ENCODE measurements at places on chromosomes 3 and 15.

DNA sequence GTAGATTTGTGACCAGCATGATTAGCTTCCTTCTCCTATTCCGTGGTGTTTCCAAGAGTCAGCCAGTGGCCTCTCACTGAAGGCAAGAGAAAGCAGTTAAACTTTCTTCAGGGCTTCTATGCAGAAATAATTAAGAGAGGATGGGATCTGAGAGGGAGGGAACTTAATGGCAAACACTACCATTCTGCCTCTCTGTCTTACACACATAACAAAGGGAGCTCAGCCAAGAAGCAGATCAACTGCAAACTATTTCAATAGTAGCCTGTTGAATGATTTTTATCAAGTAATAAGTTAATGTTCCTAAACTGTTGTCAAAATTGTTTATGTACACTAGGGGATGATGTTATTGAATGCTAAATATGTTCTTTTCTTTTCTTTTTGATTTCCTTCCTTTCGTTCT lies 11.8 kb downstream of the OXSR1 start:
- no peak for DNase-seq

- no peak for DNase-seq
These were observed 58.5 kb upstream of the UTS2B start for GRCh38 chr3:191388823-191389222.

- no peak for DNase-seq
These were observed 123.9 kb downstream of the IL20RB start for GRCh38 chr3:137081711-137082110.

GRCh38 chr3:16288664-16289063 lies 23.7 kb downstream of the OXNAD1 start:
- DNase-seq, result no peak

GRCh38 chr3:46338840-46339239 lies 15.1 kb upstream of the CCR2 start:
- DNase-seq, result no peak

Data from ELF-1 (cell line).